ENCODE measurements at places on chromosomes 16 and 17. TPM values are rescaled to one million over a fixed set of nuclear protein-coding genes. Genes with fewer than 3 reads are reported as not detected.

The GABARAP gene
- 247 TPM for total RNA-seq

The KRTAP4-4 gene
- not detected for total RNA-seq

The ALDH3A1 gene
- total RNA-seq, result 0.35 TPM

The SLC5A11 gene
- not detected for total RNA-seq

The WNT9B gene
- 0.87 TPM for total RNA-seq

The DOC2B gene
- total RNA-seq, result 2.7 TPM

The PMM2 gene
- total RNA-seq, result 43.5 TPM

The CD300C gene
- not detected for total RNA-seq

- peak; percentile 74 for DNase-seq
Measured at GRCh38 chr17:66829386-66829864, 5.5 kb upstream of the CACNG5 start.

DNA sequence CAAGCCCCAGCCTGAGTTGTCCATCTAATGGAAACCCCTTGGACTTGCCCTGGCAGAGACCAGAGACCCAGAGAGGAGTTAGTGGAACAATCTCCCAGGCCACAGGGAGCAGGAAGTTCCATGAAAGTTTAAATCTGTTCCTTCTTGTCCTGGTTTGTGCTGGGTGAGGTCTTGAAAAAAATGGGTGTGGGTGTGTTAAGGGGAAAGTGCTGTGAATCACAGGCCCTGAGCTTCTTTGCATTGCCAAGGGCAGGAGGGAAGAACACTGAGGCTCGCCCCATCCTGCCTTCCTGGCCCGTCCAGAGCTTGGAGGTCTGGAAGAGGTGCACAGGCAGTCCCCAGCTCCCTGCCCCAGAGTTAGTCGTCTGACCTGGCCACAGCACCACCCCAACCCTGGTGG, 2.3 kb downstream of the ADORA2B start:
- no peak for DNase-seq

GRCh38 chr16:48347980-48348379, 37.2 kb downstream of the SIAH1 start:
- DNase-seq, result no peak

DNA sequence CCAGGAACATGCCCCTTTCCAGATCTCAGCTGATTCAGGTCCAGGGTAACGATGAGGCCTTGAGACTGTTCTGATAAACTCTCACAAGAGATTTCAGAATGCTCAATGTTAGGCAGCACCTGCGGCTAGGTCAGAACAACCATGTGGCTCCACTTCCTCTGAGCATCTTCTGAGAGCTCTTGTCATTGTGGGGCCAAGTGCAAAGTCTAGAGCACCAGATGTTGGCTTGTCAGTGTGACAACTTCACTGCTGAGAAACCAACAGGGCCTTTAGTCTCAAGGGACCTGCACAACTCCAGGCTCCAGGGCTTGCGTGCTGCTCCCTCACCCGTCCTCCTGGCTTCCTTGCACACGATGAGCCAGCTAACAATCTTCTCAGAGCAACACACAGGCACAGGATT, 29.0 kb downstream of the FCSK start:
- DNase-seq, result no peak

GRCh38 chr16:56710181-56710737, 19.7 kb upstream of the NUP93 start:
- DNase-seq, result no peak

DNA sequence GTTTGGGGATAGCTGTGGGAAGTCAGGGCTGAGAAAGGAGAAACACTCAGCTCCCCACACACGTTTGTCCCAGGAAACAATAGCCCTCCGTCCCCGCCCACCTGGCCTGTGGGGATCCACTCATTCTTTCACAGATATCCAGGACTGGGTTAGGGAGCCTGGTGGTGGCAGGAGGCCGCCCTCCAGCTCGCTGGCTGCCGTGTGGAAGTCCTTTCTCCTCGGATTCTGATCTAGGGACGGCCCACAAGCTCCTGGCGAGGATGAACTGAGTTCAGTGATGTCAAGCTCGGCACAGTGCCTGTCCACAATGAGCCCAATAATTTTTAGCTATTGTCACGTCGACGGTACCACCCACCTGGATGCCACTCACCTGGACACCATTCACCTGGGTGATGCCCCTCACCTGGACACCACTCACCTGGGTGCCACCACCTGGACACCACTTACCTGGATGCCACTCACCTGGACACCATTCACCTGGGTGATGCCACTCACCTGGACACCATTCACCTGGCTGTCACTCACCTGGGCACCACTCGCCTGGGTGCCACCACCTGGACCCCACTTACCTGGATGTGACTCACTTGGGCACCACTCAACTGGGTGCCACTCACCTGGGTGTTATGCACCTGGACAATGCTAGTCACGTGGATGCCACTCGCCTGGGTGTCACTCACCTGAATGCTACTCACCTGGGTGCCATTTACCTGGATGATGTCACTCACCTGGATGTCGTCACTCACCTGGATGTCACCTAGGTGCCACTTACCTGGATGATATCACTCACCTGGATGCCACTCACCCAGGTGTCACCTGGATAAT, 172.5 kb upstream of the FOXF1 start:
- DNase-seq, result no peak

DNA sequence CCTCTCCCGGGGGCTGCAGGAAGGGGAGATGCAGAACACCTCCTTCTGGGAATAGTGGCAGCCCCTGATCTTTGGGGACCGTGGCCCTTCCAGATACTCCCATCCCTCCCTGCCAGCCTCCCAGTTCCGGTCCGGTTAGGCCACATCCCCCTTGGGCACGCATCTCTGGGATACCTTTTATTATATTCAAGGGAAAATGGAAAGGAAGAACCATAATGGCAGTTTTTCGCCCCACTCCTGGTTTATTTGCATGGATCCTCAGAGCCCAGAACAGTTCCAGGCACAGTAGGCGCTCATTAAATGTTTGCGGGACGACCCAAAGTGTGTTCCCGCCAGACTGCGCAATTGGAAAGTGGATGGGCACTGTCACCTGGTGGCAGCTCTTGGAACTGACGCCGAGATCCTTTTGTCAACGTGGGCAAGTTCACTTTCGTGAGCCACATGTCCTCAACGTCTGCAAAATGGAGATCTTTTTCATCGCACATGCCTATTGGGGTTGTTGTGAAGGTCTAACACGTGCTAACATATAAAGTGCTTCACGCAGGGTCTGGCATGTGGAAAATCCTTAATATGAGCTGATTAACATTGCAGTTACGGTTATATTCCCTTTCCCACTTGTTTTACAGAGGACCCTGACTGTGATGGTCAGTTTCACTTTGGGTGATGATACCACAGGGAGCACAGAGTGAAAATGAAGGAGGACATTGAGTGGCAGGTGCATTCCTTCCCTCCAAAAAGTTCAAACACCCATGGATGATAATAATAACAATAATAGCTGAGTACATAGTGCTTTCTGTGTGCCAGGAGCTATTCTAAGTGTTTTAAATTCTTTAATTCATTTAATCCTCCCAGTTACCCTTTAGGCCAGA, 1.7 kb upstream of the GPRC5B start:
- peak; percentile 87 for DNase-seq

- DNase-seq, result no peak
Measured at GRCh38 chr16:79981814-79982213, 381.3 kb upstream of the MAF start.

DNA sequence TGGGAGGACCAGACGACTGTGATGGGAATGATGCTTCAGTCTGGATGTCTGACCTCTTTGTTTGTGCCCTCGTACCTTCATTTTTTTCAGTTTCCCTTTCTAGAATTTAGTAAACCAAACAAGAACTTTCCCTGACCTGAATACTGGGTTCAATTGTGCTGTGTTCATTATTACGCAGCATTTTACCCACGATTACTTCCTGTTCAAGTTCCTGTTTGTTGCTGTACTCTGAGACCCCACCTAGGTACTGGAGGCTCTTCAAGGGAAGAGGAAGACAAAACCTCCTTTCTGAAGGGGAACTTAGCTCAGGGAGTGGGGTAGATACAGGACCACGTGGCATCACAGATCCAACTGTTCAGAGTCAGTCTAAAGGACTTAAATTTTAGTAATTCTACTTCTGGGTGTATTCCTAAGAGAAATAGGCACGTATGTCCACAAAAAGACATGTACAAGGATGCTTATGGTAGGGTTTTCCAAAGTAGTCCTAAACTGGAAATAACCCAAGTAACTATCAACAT, 9.2 kb upstream of the PRKCB start:
- DNase-seq, result no peak

- peak; percentile 79 for DNase-seq
Measured at GRCh38 chr16:1188432-1189189, 35.7 kb downstream of the CACNA1H start.

DNA sequence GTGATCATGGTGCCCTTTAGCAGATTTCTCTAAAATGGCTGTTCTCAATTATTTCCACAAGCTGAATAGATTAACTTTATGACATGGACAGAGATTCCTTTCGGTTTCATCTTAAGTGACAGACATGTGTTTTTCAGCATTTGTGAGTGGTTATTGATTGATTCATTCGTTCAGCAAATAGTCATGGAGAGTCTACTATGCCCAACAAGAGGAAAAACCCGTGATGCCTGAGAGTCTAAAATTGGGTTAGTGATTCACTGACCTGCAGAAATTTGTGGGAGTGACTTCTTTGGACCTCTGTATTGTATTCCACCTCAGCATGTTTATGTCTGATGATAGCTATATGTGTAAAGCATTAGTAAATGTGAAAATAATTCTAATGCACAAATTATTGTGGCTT, 28.0 kb upstream of the DUSP14 start:
- DNase-seq, result no peak

GRCh38 chr16:57025941-57026777, 36.8 kb downstream of the NLRC5 start:
- no peak for DNase-seq

GRCh38 chr17:14351493-14351892, 50.6 kb downstream of the HS3ST3B1 start:
- no peak for DNase-seq

DNA sequence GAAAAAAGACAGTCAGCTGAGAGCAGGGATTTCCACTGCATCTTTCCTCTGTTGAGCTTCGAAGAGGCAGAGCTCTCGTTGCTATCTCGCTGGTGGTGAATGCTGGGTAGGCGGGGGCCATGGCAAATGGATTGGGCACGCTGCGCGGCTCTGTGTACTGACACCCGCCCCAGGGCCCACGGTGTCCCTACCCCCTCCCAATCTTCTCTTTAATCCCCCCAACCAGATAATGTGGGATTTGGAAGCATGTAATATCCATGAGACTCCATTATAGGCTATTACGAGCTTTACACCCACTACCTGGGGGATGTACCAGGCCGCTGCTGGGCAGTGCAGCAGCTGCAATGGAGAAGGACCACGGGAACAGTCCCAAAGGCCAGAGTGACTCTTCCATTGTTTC, 8.3 kb downstream of the PIPOX start:
- no peak for DNase-seq

- no peak for DNase-seq
Measured at GRCh38 chr17:74677558-74678466, 34.9 kb downstream of the CD300LF start.

- DNase-seq, result no peak
Measured at GRCh38 chr16:725463-726187, 618 bp downstream of the CCDC78 start.

- DNase-seq, result no peak
Measured at GRCh38 chr16:82699711-82700495, 73.1 kb downstream of the CDH13 start.

- no peak for DNase-seq
Measured at GRCh38 chr16:84143784-84144199, 1.2 kb downstream of the HSDL1 start.

DNA sequence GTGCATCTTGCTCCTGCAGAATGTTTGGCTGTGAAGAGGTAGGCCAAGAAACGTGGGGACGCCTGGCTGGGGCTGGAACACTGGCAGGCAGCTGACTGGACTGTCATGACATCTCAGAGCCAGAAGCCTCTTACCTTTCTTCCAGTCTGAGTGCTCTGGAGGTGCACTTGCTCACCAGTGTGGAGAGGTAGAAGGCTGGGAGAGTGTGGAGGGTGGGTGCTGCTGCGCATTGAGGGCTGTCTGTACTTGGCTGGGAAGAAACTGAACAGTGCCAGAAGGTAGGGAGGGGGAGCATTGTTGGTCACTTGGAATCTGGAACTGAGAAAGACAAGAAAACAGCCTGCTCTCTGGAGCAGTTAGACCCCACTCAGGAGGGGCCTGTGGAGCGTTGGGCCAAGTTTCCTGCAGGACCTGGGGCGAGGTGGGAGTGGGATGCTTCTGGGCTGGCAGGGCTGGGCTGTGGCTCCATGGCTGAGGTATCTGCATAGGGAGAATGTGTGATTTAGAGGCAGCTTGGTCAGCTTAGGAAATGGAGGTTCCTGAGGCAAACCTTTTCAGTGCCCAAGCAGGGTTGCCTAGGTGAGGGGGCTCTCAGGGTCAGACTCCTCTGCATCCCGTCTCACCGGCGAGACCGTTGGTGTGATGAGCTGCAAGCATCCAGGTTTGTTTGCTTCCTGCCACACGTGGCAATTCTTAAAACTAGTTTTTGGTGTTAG, 55.1 kb downstream of the KSR1 start:
- DNase-seq, result no peak

- DNase-seq, result no peak
Measured at GRCh38 chr17:13400491-13400890, 201.2 kb downstream of the HS3ST3A1 start.

DNA sequence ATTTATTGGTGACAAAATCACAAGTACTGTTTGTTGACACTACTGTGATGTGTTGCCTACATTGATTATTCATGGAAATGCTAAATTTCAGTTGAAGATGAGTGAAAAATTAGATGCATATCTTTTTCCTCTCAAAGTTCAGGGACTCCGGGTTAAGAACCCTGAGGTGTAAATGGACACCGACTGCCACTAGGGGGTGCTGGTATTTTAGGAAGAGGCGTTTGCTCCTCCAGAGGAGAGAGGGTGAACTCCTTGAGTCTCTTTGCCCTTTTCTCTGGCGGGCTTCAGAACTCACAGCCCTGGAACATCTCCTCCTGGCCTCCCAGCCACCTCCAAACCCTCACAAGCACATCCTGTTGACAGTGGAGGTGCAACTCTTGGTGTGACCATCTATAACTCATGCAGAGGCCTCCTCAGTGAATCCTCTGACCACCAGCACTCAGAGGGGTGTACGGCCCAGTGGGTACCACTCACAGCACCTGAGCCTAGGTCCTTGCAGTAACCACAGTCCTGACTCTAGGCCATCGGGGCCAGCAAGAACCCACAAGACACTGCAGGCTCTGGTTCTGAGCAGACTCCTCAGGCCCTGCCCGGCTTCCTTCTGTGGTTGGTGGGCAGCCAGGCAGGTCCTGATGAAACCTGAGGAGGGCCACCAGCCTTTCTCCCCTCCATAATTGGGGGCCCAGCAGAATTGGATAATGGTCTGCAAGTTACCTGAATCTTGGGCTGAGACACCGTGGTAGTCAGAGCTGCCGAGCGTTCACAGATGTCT, 26.2 kb upstream of the PIK3R5 start:
- peak; percentile 84 for DNase-seq

DNA sequence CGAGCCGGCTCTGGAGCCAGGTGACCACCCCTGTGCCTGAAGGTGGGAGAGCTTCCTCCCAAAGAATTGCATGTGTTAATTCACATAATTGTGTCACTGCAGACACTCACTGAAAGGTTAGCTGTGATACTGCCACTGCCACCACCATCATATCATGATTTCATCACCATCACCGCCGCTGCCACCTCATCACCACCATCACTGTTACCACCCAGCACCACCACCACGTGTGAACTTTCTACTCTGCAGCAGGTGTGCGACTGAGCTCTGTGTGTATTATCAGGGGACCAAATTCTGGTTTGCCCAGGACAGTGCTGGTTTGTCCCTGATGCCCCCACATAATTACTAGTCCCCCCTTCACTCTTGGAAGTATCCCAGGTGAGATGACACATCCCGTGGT, 15.2 kb downstream of the BCAR1 start:
- DNase-seq, result no peak

- DNase-seq, result no peak
Measured at GRCh38 chr17:81538651-81539570, 10.7 kb downstream of the FSCN2 start.
